Cerebellar cortex (tissue), 1 donor: ENCODE measurements at places on chromosomes 16 and 17.

DNA sequence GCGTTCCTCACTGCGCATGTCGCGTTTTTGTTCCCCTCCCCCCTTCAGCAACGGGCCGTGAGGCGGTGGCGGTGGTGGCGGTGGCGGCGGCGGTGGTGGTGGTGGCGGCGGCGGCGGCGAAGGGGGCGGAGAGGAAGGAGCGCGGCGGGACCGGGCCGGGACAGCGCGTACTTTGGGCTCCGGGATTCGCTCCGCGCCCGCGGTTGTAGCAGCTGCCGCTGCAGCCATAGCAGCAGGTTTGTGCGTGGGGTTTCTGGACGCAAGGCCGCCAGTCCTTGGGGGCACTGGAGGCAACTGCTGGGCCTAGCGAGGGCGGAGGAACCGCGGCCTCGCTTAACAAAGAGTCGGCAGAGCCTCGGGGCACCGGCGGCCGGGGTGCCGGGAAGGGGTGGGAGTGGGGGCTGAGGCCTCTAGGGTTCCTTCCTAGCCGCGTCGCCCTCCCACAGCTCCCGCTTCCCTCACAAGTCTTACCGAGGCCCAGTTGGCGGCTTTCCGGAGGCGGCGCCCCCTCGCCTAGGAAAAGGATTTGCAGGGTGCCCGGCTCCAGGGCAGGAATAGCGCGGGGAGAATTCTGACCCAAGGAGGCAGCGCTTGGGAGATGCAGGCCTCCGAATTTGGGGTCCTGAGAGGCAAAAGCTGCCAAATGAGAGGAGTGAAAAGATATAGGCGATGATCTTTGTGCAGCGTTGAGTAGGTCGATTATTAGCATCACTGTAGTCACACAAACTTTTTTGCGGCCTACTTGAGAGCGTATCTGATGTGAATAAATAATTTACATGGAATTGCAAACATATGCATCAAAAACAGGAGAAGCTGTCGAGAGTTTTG, at the start of gene DDX42:
Gene DDX42, plus strand, starts transcription at position 30 of the 828 bp plus-strand sequence. CDS start 12,880 bp downstream, outside the sequence.
- peak; percentile 21 for DNase-seq

- DNase-seq = no peak
Observed at GRCh38 chr17:14813649-14814370, 451.3 kb downstream of the PMP22 start.

GRCh38 chr17:31274252-31274651, 22.8 kb downstream of the OMG start:
- no peak for DNase-seq

GRCh38 chr16:4407543-4408322, 8.7 kb downstream of the CORO7 start:
- DNase-seq = no peak

GRCh38 chr16:3030222-3031212, 6.2 kb downstream of the BICDL2 start:
- no peak for DNase-seq

DNA sequence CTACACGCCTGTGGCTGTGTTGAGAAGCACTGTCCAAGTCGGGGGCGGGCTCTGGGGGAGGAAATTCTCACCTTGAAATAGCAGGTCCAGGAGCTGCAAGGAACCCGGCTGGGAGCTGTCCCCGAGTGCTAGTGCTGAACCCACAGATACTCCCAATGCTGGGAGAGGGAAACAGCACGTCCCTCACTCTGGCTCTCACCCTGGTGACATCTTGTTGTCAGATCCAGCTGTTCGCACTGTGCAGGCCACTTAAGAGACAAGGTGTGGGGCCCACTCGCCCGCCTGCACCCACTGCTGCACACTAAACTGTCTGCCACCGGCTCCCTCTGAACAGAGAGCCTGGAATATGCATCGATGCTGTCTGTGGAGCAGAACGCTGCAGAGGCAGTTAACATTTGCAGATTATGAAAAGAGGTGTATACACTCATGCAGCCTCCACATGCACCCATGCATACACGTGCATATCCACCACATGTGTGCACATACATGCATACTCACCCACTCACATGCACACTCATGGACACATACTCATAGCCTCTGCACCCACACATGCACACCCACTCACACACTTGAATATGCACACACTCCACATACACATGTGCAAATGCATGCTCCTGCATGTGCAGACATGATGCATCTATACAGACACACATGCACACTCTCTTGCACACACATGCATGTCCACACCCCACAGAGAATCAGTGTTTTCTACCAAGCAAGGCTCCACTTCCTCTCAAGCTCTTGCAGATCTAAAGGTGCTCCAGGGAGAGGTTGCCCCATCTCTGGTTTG, 42.0 kb downstream of the MGAT5B start:
- no peak for DNase-seq

- no peak for DNase-seq
Observed at GRCh38 chr17:14580499-14580898, 279.6 kb downstream of the HS3ST3B1 start.

GRCh38 chr16:78075800-78076199, 23.7 kb upstream of the WWOX start:
- no peak for DNase-seq

DNA sequence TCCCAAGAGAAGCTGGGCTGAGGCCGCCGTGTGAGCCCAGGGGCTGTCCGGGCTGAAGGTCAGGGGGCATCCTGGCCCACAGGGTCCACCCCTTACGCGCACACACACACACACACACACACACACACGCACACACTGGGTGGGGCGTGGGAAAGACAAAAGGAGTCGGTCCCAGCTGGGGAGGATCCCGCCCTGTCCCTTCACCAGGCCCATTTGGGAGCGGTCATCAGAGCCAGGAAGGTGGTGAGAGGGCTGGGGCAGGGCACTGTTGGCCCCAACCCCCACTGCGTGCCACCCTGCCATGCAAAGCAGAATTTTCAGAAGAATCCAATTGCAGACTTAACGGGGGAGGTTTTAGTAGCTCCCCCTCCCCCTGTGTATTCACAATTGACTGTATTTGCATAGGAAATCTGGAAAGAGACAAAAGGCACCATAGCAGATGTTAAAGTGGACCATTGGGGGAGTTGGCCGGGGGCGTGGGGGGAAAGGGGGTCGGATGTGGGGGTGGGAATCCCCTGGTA, 11.3 kb upstream of the CD300A start:
- no peak for DNase-seq

GRCh38 chr16:53821957-53822625, 118.1 kb downstream of the FTO start:
- DNase-seq = no peak

DNA sequence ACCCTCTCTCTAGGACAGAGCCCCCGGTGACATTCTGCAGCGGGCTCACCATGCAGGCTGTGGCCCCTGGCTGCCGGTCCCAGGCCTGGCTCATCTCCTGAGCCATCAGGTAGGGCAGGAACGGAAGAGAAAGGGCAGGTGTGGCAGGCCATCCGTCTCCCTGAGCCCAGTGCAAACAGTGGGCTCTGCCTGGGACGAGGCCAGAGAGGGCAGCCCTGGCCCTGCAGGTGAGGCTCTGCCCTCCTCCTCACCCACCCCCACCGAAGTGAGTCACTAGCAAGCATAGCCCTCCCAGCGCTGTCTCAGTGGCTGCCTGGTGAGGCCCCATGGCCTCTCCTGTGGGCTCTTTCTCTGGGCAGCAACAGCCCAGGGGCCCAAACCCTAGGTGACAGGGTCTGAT, 14.5 kb downstream of the OTOP3 start:
- DNase-seq = no peak

DNA sequence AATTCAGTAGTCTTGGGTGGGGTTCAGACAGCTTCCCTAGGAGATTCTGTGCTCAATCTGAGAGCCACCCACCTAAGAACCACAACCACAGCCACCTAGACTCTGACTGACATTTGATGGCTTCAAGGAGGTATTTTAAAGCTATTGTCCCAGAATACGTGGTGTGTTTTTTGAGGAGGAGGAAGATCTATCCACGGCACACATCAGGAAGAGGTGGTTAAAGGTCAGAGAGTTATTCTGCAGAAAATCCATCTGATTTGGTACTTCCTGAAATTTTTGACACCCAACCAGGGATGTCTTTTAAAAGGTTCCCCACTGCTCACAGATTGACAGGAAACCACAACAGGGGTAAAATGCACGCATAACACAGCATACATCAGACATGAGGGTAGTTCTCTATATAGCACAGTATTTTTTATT, 25.1 kb downstream of the SMARCE1 start:
- DNase-seq = no peak

DNA sequence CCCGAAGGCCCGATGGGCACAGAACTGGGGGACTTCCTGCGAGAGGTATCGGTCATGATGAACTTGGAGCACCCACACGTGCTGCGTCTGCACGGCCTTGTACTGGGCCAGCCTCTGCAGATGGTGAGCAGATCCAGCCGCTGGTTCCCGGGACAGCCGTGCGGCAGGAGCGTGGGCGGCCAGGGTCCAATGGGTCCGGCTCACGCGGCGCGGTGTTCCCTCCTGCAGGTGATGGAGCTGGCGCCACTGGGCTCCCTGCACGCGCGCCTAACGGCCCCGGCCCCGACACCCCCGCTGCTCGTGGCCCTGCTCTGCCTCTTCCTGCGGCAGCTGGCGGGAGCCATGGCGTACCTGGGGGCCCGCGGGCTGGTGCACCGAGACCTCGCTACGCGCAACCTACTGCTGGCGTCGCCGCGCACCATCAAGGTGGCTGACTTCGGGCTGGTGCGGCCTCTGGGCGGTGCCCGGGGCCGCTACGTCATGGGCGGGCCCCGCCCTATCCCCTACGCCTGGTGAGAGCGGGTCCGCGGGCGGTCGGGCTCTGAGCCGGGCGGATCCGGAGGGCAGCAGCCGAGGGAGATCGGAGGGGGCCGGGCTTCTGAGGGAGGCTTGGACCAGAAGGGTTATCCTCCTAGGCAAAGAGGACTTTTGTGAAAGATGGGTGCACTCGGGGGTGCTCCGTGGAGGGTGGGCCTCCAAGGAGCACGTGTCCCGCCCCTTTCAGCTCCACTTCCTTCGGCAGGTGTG, 3.0 kb downstream of the TNK1 start:
- peak; percentile 70 for DNase-seq

DNA sequence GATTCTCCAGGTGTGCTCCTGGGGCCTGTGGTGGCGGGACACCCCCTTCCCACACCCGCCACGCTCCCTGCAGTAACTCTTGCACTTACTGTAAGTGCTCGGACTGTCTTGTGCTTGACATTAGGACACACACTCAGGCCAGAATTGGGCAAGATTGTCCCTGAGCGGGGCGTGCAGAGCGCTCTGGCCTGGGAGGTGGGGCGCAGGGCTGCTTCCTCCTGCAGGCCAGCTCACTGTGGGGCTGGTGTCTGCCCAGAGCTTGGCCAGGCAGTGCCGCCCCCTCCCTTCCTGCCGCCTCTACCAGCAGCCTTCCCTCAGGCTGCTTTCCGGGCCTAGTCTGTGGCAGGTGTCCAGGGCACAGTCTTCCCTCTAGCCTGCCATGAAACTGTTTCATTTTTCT, 6.1 kb upstream of the ATP6V0C start:
- no peak for DNase-seq

DNA sequence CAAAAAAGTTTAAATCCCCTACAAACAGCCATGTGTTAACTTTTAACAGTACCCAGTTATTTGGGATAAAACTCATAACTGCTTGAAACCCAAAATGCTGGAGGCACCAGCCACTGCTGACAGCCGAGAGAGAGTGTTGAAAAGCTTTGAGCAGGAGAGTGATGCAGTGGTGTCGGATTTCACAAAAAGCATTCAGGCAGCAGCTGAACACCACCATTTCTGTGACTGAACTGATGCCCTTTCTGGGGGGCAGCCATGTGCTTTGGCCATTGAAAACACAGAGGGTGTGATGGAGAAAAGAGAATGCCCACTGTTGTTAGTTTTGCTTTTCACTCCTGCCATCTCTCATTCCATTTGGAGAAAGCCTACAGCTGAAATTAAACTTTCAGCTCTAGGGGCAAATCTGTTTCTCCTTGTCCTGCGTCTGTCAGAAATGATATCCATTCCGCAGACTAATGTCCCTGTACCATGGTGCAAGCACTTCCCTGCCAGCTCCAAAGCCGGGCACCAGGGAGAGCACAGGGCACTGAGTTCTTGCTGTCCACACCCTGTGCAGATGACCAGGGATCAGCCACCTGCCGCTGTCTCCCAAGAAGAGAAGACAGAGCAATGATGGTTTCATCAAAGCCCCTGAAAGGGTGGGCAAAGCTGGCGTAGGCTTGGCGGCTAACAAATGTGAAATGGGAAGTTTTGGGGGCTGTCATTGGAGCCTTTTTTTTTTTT, 16.6 kb upstream of the MLYCD start:
- no peak for DNase-seq

DNA sequence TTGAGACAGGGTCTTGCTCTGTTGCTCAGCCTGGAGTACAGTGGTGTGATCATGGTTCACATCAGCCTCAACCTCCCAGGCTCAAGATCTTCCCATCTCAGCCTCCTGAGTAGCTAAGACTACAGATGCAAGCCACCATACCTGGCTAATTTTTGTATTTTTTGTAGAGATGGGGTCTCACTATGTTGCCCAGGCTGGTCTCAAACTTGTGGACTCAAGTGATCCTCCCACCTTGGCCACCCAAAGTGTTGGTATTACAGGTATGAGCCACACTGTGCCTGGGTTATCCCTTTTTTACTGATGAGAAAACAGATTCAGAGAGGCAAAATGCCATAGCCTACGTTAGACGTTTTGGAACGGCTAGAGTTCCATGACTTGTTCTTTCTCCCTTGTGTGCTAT, 30.1 kb downstream of the SNX29 start:
- DNase-seq = no peak

DNA sequence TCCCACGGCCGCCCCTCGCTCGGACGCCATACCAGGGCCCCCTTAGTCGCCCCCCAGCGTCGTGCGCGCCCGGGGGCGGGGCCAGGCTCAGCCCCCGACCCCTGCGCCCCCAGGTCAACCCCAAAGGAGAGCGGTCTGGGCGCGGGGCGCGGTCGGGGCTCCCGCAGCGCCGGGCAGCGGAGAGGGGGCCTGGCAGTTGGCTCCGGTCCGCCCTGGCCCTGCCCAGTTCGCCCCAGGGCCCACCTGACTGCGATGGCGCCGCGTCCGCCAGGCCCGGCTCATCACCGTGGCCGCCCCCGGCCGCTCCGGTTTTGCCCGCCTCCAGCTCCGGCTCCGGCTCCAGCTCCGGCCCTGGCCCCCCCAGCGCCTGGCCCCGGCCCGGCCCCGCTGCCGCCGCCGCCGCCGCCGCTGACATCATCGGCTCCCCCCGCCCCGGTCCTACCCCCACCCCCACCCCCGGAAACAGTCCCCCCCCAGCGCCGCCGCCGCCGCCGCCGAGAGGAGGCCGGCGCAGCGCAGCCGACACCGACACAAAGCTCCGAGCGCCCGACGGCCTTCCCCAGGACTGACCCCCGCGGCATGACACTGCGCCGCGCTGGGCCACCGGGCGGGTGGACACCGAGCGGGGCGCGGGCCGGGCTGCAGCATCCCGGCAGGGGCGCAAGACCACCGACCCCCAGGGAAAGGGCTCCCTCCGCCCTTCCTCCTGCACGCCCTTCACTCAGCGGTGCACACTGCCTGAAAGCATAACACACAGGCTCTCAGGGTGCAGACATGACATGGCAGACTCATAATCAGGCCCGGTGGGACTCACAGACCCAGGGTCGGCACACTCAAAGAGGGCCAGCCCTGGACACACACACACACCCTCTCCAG, at the start of gene ZBTB4:
Gene ZBTB4, minus strand, starts transcription at position 419 of the 876 bp plus-strand sequence. CDS start 12,830 bp downstream, outside the sequence.
- peak; percentile 54 for DNase-seq

DNA sequence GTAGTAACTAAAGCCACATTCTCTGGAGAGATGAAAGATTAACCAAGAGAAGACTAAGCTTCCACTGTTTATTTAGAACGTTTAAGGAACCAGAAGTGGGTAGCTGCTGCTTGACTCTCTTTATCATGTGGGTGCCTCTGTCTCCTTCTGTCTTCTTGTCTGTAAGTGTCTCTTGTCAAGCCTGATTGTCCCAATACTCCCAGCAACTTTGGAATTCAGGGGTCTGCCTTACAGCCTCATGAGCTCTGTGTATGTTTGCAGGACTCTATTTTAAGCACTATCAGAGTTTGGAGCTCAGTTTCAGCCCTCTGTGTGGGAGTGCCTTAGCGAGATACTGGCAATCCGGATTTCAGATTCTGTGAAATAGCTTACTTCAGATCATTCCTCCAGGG, 29.3 kb upstream of the SPACA3 start:
- no peak for DNase-seq
